GM04504 (cell line): ENCODE measurements at places on chromosomes 3 and 15.
A peak's percentile ranks its signal among the peaks of the same experiment; 100 is the strongest.

DNA sequence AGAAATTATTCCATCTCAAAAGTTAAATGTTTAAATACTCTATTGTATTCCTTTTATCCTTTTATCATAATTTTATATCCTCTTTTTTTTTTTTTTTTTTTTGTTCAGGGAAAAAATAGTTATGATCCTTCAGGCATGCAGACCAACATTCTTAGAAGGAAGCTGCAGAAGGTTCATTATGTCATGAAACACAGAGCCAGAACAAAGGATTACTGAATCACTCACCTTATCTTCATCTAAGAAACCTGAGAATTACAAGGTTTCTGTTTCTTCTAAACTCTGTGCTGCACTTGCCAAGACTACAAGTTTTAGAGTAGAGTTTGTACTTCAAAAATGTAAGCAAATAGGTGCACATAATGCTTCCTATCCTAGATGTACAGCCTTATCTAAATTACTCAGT, 3.3 kb downstream of the PLCH1 start:
- no peak for DNase-seq

DNA sequence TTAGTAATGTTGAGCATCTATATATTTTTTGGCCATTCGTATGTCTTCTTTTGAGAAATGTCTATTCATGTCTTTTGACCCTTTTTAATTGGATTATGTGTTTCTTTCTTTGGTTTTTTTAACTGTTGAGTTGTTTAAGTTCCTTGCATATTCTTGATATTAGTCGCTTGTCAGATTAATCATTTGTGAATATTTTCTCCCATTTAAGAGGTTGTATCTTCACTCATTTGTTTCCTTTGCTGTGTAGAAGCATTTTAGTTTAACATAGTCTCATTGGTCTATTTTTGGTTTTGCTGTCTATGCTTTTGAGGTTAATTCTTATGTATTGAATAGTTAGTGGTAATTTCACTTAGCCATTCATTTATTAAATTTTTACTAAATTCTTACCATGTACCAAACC, 283.8 kb downstream of the ZPLD1 start:
- no peak for DNase-seq

- no peak for DNase-seq
Observed at GRCh38 chr3:141816958-141817357, 53.8 kb downstream of the GRK7 start.

- DNase-seq, result peak; percentile 95
Observed at GRCh38 chr15:90165659-90166489, 35.3 kb upstream of the SEMA4B start.

- no peak for DNase-seq
Observed at GRCh38 chr3:109548192-109548938, 211.0 kb upstream of the DPPA4 start.

- DNase-seq, result no peak
Observed at GRCh38 chr3:172397716-172398405, 50.4 kb downstream of the GHSR start.

GRCh38 chr3:125261031-125261430, 48.5 kb upstream of the SLC12A8 start:
- DNase-seq, result no peak

GRCh38 chr3:5809586-5810246, 622.2 kb downstream of the EDEM1 start:
- DNase-seq, result no peak

DNA sequence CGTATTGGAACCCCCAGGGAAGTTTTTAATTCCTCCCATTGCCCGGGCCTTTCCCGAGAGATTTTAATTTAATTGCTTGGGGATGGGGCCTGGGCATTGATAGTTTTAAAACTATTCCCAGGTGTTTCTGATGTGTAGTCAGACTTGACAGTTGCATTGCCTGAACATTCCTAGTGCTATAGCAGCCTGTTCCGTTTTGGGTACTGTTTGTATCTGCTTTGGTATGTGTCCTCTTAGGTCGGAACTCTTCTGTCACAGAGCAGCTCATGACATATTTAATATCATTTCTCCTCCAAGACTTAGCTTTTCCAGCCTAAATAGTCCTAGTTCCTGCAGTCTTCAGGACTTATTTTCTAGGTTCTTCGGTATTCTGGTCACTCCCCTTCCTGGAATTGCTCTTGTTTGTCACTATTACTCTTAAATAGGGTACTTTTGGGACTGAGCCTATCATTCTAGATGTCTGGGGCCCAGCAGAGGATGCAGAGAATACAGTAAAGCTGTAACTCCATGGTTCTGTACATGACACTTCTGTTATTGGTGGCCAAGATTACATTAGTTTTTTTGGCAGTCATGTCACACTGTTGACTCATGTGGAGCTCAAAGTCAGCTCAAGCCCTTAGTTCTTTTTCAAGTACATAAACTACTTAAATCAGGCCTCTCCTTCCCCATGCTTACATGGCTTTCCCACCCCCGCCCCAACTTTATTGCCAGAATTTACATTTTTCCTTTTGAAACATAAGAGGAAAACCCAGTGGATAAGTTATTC, 81.5 kb downstream of the BBX start:
- no peak for DNase-seq

DNA sequence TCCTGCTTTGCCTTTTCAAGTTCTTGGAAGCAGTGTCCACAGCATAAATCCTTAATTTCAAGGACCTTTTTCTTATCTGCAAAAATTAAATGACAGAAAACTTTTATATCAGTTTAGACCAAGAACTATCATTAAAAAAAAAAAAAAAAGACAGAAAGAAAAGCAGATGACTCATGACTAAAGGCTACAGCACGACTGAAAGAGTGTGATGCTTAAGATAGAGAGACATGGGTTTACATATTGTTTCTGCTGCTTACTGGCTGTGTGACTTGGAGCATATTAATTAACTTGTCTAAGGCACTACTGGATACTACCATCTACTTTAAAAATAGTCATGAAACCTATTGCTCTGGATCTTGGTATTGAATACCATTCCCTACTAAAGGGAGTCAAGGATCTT, 62.3 kb downstream of the CEP152 start:
- DNase-seq, result peak; percentile 7

DNA sequence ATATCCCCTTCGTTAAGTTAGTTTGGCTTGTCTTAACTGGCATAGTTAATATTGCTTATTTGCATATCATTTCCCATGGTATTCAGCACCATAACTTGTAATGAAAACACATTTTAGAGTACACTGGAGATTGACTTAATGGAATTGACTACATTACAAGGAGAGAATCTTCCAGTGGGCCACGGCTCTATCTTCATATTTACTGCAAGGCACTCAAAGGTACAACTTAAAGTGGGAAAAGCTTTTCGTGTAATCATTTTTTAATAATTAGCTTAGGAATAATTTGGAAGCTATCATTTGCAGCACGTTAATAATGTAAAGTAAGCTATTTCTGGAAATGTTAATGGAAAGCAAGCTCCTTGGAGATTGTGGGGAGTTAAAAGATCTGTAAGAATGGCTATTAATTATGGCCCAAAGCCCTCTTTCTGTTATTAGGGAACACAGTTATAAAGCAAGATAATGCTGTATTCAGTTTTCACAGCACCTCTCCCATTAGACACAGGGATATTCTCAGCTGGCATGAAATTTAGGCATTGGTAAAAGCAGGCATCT, 551.5 kb upstream of the RGMA start:
- no peak for DNase-seq

DNA sequence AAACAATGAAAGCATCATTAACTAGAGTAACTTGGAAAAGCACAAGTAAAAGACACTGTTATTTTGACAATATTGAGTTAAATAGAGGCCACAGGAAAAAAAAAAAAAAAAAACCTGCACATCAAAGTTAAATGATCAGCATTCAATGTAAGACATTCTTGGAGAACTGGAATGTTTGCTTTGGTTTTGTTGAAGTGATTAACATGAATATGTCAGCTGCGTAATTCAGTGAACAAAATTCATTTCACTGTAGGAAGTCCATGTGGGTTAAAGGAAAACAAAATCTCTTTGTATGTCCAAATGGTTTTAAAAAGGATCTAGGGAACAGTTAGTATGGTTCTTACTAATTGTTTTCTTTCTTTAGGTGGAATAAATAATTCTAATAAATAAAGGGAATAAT, 252.8 kb upstream of the CNTN6 start:
- DNase-seq, result no peak

DNA sequence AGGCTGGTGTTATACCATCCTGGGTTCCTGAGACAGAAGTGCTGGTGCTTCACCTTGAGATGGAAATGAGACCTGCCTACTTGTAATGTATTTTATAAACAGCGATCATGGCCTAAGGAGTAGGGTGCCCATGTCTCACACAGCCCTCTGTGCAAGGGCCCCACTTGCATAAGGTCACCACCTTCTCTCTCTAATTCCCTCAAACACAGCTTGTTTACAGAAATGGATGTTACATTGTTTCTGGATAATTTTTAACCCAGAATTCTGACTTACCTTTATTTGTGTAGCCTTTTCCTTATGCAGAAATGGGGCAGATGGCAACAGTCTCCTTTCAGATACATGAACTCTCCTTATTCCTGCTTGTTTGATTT, 95.1 kb upstream of the UMPS start:
- DNase-seq, result no peak

- no peak for DNase-seq
Observed at GRCh38 chr3:46971151-46971550, 5.4 kb downstream of the CCDC12 start.

DNA sequence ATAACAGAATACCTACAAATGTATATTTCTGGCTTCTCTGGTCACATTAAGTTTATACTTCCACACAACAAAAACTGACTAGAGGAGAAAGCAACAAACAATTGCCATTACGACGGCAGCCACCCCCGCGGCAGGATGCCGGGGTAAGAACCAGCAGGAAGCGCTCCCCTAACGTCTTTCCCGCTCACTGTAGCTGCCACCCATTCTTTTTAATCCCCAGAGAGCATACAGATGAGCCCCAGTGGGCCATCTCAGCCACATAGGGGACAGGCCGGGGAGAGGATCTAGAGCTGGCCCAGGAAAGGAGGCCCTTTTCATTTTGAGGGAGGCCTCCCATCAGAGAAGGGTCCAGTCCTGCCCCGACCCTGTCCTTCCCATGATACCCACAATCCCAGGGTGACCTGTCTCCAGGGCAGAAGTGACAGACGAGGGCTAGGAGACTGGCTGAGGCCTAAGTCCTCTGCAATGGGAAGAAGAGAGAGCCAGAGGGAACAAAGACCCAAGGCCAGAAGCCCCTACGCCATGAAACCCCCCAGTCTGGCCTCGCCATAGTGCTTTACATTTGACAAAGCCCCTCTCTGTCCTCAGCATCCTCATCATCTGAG, 3.6 kb upstream of the CALML4 start:
- no peak for DNase-seq

DNA sequence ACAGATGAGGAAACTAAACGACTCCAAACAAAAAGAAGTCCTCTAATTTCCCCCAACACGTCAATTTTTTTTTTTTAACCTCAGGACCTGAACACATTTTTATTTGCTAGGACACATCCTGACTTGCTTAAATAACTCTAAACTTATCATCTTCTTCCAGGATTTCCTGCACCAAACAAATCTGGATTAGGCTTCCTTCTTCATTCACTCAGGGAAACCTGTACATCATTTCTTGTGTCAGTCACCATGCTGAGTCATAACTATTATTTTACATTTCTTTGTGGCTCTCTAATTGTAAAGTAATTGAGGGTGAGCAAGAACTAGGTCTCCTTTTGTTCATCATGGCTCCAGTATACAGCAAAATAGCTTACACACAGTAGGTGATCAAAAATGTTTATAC, 433.4 kb upstream of the GBE1 start:
- no peak for DNase-seq

DNA sequence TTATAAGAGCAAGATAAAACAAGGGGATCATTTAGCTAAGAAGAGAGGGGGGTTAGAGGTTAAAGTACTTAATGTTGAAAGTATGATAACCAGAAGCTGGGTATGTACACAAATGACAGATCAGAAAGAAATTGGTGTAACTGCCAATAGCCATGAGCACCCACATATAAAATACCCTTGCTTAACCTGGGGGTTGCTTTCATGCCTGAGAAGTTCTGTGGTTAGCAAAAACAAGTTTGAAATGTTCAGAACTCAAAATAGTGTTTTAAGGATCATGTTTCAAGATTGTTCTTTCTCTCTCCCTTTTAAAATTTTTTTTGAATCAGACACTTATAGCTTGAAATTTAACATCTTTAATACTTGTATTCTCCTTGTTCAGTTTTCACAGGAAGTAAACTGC, 321.4 kb upstream of the GBE1 start:
- no peak for DNase-seq

- DNase-seq, result no peak
Observed at GRCh38 chr15:29792426-29793159, 29.7 kb downstream of the TJP1 start.

GRCh38 chr3:122105626-122106025, 50.5 kb downstream of the CD86 start:
- DNase-seq, result no peak

DNA sequence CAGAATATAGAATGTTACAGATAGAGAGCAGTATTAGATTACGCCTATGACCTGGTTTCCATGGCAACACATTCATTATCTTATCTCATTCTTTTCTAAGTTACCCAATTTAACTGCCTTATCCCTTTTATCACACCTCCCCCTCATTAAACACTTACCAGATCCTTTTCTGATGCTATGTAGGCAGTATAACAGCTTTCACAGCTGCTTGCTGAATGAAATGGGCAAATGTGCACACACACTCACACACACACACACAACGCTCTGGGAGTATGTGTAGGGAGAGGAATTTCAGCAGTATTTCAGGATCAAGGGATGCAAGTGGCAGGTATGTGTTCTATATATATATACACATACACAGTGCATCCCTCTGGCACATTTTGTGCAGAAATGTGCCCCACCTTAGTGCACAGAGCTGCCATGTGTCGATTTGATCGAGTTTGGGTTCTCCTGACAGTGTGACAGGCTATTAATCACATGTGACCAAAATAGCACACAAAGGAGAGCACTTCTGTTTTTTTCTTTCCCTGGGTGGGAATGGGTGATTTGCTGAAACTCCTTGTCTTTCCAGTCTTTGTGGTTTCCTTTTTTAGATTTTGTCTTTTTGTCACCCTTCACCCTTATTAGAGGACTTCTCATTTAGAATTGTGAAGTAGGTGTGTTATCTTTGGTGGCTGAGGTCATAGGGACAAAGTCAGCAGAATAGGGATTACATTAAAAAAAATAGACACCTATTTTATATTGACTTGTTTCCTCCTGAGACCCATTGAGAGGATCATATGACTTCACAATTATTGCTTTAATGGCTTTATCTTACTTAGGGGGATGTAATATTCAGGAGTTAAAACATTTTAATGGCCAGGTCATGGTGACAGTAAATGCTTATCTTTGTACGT, 553.7 kb downstream of the PDCD6IP start:
- DNase-seq, result no peak

DNA sequence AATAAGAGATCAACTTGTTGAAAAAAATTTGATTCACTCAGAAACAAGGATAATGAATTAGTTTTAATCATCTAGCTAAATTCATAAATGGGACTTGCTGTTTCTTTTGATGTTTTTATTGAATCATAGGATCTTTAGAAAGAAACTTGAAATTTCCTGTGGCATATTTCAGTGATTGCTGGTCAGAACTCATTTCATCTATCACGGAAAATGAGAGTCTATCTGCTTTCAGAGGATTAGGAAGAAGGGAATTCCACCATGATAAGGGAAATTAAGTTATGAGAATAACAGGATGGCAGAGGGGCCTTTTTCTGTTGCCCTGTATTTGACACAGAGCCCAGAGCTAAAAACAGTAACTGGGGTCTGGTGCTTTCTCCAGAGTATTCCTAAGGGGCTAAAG, 44.9 kb upstream of the CCNL1 start:
- DNase-seq, result no peak
